ENCODE measurements at places on chromosomes 6 and 20.

DNA sequence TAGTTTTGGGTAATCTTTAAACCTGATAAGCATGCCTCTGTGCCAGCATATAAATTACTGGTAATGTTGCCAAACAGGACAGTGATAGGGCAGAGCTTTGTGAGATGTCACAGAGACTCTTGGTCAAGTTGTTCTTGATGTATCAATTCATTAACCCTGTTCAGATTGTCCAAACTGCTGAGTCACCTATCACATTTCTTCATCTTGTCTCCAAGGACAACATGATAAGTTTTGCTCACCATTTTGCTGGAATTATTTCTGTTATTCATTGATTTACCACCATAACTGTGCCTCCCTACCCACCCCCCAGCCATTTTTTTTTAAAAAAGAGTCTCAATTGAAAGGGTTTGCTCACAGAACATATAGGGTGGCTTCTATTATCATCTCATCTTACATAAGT lies 19.5 kb upstream of the GMNN start:
- DNase-seq = no peak

DNA sequence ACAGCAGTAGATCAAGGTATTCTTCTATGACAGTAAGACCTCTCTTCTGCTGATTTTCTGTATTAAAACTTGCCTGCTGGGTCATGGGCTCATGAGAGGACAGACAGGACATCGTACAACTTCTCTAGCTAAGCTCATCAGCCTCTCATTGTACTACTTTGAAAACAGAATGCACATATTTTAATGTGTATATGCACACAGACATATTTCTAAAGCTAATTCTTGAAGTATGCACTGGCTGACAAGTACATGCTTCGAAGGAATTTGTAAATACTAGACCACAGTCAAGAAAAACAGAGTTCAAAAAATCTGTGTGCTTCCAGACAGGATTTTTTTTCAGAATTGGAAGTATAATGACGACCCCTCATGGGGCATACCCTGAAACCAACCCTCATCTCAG lies 81.7 kb upstream of the CD83 start:
- DNase-seq = no peak

DNA sequence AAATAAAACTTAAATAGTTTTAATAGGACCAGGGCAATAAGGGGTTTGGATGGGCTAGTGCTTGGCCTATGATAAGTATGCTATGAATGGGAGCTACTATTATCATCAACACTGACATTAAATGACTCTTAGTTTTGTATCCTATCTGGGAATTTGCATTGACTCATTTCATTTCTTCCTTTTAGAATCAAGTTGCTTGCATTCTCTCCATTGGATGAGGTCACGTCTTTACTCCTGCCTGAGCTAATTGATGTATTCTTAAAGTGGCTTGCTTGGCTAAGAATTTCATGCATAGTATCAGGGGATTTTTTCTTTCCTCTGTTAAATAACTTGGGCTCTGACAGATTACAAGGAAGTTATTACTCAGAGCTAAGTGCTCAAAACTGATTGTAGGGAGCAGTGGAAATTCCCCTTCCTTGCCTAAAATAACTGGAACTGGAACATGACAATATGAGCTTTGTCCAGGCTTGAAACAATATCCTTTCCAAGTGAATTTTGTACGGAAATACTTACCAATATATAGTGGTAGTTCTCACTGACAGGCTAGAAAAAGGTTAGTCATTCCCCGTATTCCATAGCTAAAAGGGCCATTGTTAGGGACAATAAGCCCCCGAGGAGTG lies 169.9 kb downstream of the BCAS1 start:
- no peak for DNase-seq

GRCh38 chr6:169893624-169894023 lies 142.2 kb downstream of the ERMARD start:
- DNase-seq = no peak

DNA sequence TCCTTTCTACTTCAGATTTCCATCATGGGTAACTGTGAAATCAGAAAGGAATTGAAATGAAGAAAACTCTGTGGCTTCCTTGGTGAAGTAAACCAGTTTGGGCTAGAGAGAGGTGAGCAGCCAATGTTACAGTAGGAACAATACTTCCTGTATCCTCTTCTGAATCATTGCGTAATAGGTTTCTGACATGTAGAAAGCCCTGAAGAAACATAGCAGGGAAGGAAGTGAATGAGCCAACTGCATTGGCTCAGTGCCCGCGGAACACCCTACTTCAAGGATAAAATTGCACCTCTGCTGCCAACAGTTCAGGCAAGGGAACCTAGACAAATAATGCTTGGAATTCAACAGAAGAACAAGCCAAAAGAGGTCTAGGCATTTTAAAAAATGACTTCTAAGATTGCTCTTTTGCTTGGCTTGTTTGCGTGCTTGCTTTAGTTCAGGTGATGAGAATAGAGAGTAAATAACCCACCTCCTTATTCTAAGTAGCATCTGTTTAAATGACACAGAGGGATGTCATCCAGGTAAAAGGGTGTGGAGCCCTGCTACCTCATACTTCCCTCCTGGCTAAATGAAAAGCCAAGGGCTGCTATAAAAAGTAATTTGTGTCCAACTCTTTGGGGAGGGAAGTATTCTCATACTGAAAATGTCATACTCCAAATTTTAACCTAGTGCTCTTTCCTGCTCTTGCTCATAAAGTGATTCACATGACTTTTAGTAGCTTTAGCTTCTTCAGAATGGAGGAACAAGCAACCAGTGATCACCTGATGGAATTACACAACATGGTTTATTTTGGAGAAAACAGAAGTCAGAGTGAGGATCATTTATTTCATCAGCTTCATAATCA lies 30.0 kb upstream of the AKIRIN2 start:
- DNase-seq = no peak

DNA sequence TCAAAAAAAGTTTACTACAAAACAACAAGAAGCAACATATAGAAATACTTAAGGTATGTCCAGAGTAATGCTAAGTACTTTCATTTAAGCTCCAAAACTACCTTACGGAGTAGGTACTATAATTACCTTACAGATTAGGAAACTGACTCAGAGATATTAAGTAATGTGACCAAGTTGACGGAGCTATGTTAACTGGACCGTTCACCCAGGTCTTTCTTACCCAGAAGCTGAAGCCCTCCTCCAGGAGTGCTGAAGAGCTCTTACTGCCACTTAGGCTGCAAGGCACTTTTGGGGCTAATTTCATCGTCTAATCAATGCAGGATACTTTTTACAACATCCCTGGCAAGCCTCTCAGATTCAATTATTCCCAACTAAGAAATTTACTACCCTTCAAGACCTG lies 123.7 kb downstream of the CHD6 start:
- DNase-seq = no peak

- no peak for DNase-seq
Measured at GRCh38 chr6:170132011-170132521, 158.8 kb downstream of the DLL1 start.

Data from NCI-H1048 (cell line).